Epithelial cell of alveolus of lung (primary cell): ENCODE measurements at places on chromosomes 3 and 15. TPM values are rescaled to one million over a fixed set of nuclear protein-coding genes. Genes with fewer than 3 reads are reported as not detected.

The DPPA2 gene
- total RNA-seq: not detected in 2 replicates

The RBP2 gene
- total RNA-seq: not detected in 2 replicates

The WDR93 gene
- under 0.01 and 0.16 TPM in 2 replicates for total RNA-seq

The SAMD7 gene
- total RNA-seq: not detected in 2 replicates

The GHRL gene
- total RNA-seq: not detected in 2 replicates

The RPS27L gene
- 86.5 and 236 TPM in 2 replicates for total RNA-seq

The STRIT1 gene
- not detected in 2 replicates for total RNA-seq

The AGBL1 gene
- total RNA-seq: not detected in 2 replicates

The TEX9 gene
- 2.0 and 3.4 TPM in 2 replicates for total RNA-seq

The IMPG2 gene
- total RNA-seq: under 0.01 and 0.24 TPM in 2 replicates

The TMOD2 gene
- 3.2 and 3.7 TPM in 2 replicates for total RNA-seq

The RTP1 gene
- not detected in 2 replicates for total RNA-seq

The CCR2 gene
- not detected in 2 replicates for total RNA-seq

The LDHAL6B gene
- not detected in 2 replicates for total RNA-seq

The FANCD2OS gene
- total RNA-seq: not detected in 2 replicates
